ENCODE measurements at places on chromosomes 3 and 15. TPM values are rescaled to one million over a fixed set of nuclear protein-coding genes. Genes with fewer than 3 reads are reported as not detected.

DNA sequence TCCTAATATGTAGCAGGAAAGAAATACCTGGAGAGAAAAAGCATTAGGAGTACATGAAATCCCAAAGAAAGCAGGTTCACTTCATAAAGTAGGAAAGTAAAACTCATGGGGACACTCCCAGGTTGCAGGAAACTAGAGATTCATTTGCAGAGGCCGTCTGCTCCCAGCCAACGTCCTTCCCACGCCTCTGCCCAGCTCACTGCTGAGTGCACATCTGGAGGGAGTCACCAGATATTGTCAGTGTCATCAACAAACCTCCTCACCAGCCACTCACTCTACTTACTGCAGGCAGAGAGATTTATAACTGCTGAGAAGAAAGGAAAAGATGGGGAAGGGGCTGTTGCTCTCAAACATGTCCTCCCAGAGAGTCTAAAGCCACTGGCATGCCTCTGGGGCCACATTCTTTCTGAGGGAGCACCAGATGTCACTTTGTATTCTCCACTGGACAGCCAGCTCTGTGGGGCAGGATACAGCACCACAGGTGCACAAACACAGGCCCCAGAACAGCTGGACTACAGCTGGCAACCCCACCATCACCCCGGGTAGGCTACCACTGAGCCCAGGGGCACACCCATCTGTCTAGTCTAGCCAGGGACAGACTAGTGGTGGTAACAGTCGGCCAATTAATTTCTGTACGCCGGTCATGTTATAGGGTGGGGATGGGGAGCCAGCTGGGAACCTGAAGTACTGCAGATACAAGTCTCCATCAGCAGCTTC, 64.5 kb downstream of the NPTN start:
- DNase-seq = no peak

ISG20 gene
- 14.5 TPM for total RNA-seq

DNA sequence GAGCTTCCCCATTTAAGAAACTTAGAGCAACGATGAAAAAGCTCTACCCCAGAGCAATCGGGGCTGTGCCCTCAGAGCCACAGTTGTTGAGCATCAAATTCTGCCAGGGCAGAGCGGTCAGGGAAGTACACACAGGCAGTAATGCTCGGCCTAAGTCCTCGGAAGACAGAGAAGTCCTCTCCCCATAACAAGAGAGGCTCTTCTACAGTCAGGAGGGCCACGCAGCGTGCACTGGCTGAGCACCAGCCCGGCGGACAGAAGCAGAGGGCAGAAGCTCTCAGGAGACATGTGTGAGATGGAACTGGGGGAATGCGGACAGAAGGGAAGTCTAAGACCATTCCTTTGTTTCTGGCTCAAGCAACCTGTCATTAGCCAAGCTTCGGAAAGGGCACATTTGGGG, 95.9 kb downstream of the XXYLT1 start:
- no peak for DNase-seq

GRCh38 chr3:128709038-128709437, 16.9 kb upstream of the RAB7A start:
- DNase-seq = no peak

DNA sequence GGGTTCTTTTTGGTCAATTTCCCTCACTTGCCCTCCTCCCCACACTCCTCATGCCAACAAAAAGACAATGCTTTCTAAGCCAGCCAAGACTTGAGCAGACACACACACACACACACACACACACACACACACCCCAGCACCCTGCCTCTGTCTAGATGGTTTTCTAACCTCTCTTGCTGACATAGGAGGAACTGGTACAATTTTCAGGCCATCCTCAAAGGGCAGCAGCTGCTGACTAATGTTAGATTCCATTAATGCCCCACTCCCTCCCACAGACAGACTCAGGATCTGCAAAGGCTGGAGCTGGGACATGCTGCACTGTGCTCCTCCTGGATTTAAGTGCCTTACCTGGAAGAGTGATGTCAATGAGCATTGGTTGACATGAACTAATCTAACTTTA, 438.4 kb downstream of the OCA2 start:
- no peak for DNase-seq

DNA sequence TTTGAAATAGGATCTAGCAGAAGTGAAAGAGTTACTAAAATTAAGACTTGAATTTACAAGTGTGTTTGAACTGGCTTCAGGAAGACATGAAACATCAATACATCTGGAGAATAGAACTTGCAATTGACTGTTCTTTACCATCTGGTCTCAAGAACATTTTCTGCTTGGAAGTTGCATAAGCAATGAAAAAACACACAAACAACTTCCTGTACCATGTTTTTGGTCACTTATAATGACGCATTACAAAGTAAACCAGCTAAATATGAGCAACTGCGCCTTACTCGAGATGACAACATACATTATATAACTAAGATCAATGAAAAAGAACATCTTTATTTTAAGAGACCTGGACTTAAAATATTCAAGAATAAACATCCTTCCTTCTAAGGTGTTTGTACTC, 112.5 kb downstream of the TIGIT start:
- DNase-seq = no peak

DNA sequence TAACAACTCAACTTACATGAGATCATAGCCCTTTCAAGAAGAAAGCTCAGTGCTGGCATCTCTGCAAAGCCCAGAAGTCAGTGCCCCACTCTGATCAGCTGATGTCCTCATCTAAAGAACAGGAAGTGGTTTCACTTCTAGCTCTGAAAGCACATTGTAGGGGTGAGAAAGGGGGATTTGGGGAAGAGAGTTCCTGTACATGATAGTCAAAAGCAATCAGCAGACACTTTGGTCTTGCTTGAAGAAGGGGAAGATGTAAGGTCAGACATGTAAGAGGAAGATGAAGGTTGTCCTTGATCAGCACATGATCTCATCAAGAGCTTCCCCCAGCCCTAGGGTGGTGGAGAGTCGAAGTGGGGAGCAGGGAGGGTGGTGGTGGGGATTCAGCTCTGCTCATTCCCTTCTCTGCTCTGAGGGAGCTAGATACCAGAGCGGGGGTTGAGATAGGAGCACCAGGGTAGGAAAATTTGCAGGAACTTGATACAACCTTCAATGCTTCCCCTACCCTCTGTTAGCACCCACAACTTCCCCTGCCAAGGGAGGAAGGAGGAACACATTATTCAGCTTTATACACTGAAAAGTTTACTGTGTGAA, 76.4 kb upstream of the ETV5 start:
- DNase-seq = no peak

GRCh38 chr3:55201779-55202178, 273.9 kb upstream of the LRTM1 start:
- no peak for DNase-seq

GRCh38 chr3:34934660-34935059, 704.7 kb upstream of the ARPP21 start:
- no peak for DNase-seq

DNA sequence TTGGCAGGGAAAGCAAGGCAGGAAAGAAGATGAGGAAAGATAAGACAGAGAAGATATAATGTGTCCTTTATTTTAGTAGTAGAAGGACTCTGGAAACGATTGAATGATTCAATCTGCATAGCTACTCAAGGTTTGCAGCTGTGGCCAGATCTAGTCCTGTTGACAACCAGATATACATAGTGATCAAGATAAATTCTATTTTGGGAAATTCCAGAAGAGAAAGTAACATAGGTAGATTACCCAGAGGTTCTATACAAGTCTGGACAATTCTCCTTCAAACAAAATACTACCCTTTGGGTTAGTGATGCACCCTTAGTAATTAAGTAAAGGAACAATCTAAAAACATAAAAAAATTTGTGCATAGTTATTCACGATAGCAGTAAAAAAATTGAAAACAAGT, 9.4 kb downstream of the TERC start:
- no peak for DNase-seq

ADIPOQ gene
- total RNA-seq = not detected

DNA sequence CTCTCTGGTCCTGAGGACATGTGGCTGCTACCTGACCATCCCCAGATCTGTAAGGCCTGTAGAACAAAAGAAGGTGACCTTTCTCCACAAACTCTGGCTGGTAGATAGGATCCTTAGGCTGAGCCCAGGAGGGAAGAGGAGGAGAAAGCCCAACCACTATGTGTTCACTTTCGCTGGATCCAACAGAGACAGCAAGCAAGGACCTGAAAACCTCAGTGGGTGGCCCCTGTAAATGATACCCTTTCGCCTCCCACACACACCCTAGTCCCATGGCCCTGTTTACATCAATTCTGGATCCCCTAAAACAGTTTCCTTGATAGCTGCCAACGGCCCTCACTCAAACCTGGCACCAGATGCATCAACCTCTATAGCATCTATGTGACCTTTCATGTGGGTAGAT, 22.4 kb downstream of the CCDC12 start:
- DNase-seq = no peak

TAGLN3 gene
- not detected for total RNA-seq

CKMT1A gene
- 0.40 TPM for total RNA-seq

DNA sequence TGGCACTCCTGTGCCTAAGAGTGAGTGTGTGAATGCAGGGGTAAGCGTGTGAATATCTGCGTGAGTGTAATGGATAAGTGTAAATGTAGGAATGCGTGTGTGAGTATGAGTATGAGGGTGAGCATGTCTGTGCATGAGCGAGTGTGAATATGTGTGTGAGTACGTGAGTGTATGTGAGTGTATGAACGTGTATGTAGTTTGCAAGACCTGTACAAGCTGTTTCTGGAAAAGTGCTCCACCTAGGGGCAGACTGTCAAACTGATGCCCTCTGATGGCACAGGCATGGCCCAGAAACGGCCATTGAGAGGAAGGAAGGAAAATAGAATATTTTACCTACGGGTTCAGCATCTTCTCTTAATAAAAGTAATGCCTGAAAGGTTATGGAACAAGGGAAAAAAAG, 24.4 kb upstream of the FRMD4B start:
- DNase-seq = peak; percentile 58

GRCh38 chr3:31772758-31773473, 208.1 kb downstream of the OSBPL10 start:
- no peak for DNase-seq

DNA sequence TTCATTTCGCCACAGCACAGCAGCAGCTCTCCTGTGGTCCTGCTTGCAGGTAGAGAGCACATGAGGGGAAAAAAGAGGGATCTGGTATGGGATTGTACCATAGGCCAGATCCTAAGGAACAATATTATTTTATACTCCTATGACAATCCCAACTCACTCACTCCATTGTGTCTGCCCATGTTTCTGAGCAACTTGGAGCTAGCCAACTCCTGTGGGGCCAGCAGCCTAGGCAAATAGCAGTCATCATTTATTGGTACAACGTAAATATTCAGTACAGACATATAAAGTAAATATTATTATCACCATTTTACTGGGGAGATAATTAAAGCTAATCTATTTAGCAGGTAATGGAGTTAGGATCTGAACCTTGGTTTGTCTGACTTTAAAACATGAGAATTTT, 148.4 kb downstream of the MECOM start:
- DNase-seq = no peak

- no peak for DNase-seq
Measured at GRCh38 chr15:93820566-93820965, 410.8 kb upstream of the MCTP2 start.

SLC28A1 gene
- total RNA-seq = 0.48 TPM

GRCh38 chr3:152738656-152739055, 96.3 kb upstream of the P2RY1 start:
- DNase-seq = no peak

CACNA2D3 gene
- 3.8 TPM for total RNA-seq

- no peak for DNase-seq
Measured at GRCh38 chr3:192128922-192129321, 598.4 kb downstream of the FGF12 start.

FRMD5 gene
- 0.25 TPM for total RNA-seq

ATP2B2 gene
- total RNA-seq = 0.87 TPM

- DNase-seq = no peak
Measured at GRCh38 chr3:177338697-177339219, 141.5 kb upstream of the TBL1XR1 start.

USP50 gene
- total RNA-seq = not detected

DNA sequence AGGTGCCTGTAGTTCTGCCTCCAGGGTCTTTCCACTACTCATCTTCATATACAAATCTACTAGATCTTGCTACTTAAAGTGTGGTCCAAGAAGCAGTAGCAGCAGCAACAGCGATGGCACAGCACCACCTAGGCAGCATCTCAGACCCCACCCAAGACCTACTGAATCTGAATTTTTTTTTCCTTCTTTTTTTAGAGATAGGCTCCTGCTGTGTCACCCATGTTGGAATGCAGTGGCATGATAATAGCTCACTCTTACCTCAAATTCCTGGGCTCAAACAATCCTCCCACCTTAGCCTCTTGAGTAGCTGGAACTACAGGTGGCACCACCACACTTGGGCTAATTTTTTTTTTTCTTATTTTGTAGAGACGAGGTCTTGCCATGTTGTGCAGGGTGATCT, 346.7 kb upstream of the TGFBR2 start:
- DNase-seq = no peak

CFAP20DC gene
- total RNA-seq = 1.4 TPM

GRCh38 chr3:5523125-5523524, 335.6 kb downstream of the EDEM1 start:
- DNase-seq = no peak
